Stimulated activated CD8-positive, alpha-beta memory T cell treated with anti-CD3 and anti-CD28 coated beads, Interleukin-7, amount 100 ng/mL, for 4 hours (primary cell): ENCODE measurements at places on chromosomes 4 and X.

DNA sequence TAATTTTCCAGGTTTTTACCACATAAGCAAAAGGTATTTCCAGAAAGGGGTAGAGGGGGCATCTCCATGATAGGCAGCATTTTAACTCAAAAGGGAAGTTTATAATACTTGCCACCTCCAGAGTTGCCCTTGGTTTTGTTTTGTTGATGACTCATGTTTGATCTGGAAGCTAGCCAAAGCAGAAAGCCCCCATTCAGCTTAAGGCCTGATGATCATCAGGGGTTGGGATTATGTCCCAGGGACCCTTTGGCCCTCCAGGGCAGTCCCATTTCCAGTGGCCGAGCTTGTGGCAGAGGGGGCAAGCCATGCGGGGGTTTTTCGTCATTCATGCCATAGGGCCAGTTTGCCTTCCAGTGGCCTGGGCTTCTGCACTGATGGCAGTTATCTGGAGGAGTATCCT lies 143.0 kb upstream of the PLAC1 start:
- no peak for DNase-seq

DNA sequence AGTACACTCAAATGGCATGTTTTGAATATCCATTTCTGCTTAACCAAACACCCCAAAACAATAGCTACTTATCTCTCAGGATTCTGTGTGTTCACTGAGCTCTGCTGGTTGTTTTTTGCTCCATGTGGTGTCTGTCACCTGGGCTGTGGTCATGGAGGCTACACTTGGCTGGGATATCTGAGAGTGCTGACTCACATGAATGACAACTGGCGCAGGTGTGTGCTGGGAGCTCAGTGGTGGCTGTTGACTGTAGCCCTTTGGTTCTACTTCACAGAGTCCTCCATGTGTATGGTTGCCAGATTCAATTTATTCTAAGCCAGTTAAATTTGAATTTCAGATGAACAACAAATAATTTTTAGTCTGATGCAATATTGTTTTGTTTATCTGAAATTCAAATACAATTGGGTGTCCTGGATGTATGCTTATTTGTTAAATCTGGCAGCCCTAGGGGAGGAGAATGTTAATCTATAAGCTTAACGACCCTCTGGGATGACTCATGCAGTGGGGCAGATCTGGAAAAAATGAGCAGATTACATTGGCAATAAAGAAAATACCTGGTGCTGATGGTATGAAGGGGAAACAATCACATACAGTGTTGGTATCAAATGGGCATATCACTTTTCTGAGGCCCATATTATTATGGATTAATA lies 28.2 kb upstream of the TCEAL4 start:
- DNase-seq, result no peak

DNA sequence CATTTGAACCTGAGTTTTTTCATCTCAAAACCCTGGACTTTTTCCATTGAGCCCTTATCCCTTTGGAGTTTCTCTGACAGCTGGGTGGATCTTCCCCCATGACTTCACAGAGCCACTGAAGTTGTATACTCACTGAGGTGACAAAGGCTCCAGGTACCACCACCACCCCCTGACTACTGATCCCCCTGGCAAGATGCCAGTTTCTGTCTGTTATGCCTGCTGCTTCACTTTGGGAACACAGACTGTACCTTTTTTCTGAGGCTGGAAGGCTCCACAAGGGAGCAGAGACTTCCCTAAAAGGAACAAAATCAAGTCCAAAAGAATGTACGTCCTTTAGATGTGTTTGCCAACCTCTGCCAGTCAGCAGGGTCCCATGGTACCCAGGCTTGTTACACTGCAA lies 160.3 kb upstream of the JADE1 start:
- DNase-seq, result no peak

DNA sequence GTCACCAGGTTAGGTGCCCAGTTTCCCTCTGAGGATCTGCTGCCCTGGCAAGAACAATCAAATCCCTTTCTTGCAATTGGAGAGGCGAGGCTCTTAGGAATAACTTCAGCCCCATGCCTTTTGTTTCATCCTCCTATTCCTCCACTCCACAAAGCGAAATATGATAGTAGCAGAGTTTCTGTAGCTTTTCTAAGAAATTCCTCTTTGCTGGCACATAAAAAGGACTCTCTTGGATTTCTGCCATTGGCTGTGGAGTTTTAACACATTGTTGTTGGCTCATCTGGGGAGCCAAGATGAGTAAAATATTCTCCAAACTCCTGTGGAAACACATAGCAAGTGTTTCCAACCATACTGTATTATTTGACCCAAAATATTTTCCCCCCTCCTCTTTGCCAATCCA lies 11.0 kb upstream of the ADGRG2 start:
- DNase-seq, result no peak

GRCh38 chr4:94416335-94416734 lies 35.4 kb upstream of the PDLIM5 start:
- DNase-seq, result no peak

GRCh38 chr4:6299875-6300274 lies 30.2 kb downstream of the WFS1 start:
- DNase-seq, result no peak

- no peak for DNase-seq
These were observed 1.4 kb downstream of the UGT8 start for GRCh38 chr4:114599903-114600552.

DNA sequence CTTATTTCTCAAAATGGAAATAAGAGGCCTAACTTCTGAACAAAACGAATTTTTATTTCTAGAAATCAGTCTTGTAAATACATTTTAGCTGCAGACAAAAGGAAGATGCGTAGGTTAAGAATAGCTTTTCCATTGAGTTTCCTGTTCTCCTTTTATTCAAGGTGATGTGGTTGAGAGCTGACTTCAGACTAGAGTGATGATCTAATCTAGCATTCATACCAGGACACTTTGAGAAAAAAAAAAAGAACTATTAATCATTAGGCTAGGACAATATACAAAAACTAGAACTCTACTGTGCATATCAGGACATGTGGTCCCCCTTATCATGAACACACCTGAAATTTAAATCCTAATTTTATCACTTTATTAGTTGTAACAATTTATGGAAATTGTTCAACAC lies 884.5 kb upstream of the EPHA5 start:
- DNase-seq, result no peak

- DNase-seq, result no peak
These were observed 218.2 kb upstream of the NEIL3 start for GRCh38 chr4:177091515-177091914.

DNA sequence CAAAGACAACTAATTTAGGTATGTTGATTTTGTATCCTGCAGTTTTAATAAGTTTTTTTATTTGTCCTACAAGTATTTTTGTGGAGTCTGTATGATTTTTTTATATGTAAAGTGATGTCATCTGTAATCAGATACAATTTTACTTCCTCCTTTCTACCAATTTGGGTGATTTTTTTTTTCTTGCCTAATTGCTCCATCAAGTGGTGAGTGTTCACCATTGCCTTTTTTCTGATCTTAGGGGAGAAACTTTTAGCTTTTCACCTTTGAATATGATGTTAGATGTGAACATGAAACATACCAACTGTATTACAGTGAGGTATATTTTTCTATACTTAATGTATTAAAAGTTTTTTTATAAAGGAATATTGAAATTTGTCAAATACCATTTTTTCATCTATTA lies 362.3 kb downstream of the PABPC4L start:
- no peak for DNase-seq

DNA sequence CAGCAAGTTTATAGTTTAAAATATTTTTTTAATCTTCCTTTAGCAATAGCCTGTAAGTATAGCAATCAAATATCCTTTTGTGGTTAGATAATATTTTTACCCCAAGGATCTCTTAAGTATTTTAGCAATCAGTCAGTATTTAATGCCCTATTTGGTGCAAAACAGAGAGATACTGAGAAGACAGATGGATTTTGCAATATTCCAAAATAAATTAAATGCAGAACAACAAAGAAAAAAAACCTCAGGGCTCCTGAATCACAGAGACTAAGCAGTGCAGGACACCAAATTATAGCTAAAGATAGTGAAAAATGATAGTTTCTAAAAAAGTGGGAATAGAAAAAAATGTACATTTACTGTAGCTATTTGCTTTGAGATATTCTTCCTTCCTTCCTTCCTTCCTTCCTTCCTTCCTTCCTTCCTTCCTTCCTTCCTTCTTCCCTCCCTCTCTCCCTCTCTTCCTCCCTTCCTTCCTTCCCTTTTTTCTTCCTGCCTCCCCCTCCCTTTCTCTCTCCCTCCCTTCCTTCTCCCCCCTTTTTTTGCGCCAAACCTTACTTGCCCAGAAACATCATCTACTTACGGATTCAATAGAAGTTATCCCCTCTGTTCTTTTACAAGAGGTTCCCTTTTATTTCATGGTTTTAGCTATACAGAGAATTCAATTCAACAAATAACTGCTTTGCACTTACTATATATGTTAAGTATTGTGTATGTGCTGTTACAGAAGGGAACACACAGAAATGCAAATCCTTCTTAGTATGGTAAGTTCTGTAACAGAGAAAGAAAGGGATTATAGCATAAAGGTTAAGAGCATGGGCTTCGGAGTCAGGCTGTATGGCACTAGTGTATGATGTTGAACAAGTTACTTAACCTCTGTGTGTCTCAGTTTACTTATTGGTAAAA lies 219.0 kb downstream of the CPE start:
- no peak for DNase-seq

- no peak for DNase-seq
These were observed 99.3 kb upstream of the ARMCX2 start for GRCh38 chrX:101759000-101759399.

GRCh38 chr4:89352541-89352940 lies 44.9 kb upstream of the GPRIN3 start:
- DNase-seq, result no peak

- no peak for DNase-seq
These were observed 48.5 kb upstream of the MYOZ2 start for GRCh38 chr4:119087121-119087520.

DNA sequence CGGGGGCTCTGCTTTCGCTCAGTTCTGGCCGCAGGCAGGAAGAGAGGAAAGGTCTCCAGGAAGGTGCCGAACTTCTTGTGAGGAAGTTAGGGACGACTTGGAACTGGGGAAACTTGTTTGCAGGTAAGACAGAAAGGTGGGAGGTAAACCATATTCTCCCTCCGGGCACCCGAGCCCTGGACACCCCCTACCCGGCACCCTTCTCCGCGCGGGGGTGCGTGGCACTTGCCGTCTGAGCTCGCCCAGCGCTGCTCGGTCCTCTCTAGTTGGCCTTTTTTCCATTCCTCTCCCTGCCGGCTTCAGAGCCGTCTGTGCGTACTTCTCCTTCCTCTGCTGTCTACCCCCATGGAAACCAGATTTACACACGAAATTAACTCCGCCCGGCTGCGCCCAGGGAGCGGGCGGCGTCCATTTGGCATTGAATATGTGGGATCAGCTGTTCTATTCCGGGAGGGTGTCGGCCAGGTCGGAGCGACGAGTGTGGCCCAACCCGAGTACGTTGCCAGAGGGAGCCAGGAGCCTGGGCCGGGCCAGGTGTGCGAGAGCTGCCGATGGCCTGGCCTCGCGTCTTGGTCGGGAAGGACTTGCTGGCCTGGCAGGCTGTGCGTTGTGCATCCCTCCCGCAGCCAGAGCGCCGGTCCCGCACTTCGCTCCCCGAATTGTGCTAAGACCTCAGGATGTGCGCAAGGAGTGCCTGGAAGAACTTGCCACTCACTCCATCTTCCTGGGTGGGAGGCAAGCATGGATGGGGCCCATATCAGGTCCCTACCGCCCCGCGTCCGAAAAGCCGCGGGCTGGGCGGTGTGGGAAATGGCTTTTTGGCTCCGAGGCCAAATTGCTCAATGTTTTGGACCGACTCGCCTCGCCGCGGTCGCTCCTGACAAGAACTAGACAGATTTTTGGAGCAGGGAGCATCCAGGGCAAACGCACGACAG lies 1.7 kb downstream of the PDGFRA start:
- DNase-seq, result no peak

GRCh38 chrX:94961730-94962129 lies 1287.7 kb downstream of the FAM133A start:
- no peak for DNase-seq
